ENCODE measurements at places on chromosomes 5 and 9.
A peak's percentile ranks its signal among the peaks of the same experiment; 100 is the strongest.

DNA sequence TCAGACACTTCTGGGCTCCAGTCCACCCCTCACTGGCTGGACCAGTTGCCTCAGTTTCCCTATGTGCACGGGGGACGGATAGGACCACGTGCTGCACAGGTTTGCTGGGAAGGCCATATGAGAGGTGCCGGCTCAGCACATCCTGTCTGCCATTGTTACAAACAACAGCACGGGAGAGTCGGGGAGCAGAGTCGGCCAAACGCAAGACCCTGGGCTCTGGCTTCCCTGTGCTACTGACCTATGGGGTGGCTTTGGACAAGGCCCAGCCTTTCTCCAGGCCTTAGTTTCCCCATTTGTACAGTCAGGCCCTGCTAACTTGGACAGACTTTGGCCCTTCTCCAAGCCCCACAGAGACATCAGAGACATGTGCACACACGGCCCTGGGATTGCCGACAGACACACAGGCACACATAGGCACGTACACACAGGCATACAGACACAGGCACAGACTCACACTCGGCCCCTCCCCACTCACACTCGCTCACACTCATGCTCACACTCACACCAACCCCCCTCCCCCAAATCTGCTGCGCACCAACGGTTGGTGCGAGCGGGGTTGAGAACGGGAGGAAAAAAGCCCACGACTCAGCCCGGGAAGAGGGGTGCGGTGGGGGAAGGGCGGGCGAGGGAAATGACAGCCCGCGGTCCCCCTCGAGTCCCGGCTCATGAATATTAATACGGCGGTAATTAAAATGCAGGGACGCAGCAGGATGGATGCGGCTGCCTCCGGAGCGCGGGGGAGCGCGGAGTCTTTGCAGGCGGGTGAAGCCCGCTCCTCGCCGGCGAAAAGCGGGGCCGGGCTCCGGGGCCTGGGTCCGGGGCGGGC is 133.0 kb downstream of the C9orf50 start:
- DNase-seq, result peak; percentile 75

DNA sequence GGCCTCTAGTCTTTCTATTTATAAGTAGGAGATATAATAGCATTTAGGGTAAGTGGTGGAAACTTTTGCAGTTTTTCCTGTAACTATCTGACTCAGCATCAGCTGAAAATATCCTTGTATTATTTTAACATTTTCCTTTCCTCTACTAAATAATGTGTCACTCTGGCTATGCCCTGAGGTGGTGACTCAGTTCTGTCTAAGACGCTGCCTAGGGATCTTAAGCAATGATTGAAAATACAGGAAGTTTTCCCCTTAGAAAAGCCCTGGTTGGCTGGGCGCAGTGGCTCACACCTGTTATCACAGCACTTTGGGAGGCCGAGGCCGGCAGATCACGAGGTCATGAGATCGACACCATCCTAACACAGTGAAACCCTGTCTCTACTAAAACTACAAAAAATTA is 9.3 kb upstream of the EDIL3 start:
- no peak for DNase-seq

DNA sequence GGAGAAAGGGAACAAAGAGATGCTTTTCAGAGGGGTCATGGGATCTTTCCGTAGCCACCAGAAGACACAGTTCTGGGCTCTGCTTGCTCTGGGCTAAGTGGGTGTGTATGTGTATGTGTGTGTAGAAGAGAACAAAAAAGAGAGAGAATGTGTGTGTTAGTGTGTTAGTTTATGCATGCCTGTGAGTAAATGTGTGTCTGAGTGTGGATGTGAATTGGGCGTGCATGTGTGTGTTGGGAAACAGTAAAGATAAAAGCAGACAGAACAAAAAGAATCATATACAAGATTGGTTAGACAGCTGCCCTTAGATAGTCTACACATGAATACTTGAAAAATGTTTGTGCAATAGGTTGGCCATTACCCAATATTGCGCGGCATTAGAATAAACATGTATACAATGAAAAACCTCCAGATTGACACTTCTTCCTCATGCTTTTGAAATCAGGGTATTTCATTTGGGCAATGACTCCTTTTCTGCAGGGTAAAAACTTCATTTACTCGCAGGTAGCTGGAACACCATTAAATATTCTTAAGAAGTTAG is 36.5 kb upstream of the HSPA9 start:
- no peak for DNase-seq

GRCh38 chr9:113879318-113879717 is 3.2 kb downstream of the ZNF618 start:
- DNase-seq, result no peak

GRCh38 chr5:16690243-16690852 is 73.6 kb upstream of the RETREG1 start:
- DNase-seq, result no peak

GRCh38 chr5:43369651-43370050 is 42.5 kb downstream of the CCL28 start:
- no peak for DNase-seq

DNA sequence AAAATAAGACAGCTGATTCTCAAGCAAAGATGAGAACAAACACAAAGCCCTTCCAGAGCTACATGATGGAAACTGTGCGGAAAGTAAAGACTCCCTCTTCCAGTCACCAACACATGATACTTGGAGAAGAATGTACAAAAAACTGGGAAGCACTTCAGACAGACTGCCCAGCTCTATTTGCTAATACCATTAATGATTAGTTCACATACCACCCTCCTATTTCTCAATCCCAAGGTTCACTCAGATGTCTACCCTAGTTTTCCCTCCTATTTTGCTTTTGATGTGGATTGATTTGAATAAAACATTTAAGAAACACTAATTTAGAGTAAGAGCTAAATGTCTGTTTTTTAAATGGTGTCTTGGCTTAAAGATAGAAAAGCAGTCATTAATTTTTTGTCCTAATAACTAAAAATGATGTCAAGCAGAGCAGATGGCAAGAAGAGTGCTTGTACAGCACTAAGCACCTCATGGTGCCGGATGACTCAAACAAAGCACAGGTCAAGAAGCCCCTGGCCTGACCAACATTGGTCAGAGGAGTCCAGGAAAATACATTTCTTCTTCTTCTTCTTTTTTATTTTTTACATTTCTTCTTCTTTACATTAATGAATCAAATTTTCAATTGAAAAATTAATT is 639.4 kb downstream of the PDE4D start:
- DNase-seq, result no peak

DNA sequence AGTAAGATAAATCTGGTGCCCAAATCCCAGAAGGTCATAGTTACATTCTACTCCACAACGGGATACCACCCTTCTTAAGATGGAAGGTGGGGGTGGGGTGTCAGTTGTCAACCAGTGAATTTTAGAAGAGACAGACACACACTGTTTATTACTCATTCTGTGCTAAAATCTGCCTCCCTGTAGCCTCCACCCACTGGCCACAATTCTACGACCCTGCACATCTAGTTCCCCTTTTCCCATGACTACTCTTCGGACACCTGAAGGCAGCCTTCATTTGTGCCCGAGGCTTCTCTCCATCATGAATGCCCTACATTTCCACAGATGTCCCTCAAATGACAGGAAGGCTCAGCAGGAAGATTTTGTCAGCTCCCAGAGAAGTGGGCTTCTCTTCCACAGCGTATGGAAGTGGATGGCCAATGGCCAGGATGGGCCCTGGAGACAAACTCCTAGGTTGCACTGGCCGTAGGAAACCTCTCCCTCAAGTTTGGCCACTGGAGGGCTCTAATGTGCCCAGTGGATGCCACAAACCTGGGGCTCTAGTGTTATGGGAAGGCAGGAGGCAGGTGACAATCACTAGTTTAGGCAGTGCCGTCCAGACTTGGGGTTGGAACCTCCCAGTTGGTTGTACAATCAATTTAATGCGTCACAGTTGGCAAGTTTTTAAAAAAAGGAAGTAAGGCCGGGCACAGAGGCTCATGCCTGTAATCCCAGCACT is 46.6 kb downstream of the PTPN3 start:
- no peak for DNase-seq

DNA sequence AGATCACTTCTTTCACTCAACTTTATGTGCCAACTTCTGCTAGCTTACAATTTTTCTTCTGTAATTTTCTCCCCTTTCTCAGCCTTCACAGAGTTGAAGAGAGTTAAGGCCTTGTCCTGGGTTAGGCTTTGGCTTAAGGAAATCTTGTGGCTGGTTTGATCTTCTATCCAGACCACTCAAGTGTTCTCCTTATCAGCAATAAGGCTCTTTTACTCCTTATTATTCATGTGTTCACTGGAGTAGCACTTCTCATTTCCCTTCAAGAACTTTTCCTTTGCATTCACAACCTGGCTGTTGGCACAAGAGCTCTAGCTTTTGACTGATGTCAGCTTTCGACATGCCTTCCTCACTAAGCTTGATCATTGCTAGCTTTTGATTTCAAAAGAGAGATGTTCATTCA is 86.9 kb upstream of the ALDH1B1 start:
- DNase-seq, result no peak

DNA sequence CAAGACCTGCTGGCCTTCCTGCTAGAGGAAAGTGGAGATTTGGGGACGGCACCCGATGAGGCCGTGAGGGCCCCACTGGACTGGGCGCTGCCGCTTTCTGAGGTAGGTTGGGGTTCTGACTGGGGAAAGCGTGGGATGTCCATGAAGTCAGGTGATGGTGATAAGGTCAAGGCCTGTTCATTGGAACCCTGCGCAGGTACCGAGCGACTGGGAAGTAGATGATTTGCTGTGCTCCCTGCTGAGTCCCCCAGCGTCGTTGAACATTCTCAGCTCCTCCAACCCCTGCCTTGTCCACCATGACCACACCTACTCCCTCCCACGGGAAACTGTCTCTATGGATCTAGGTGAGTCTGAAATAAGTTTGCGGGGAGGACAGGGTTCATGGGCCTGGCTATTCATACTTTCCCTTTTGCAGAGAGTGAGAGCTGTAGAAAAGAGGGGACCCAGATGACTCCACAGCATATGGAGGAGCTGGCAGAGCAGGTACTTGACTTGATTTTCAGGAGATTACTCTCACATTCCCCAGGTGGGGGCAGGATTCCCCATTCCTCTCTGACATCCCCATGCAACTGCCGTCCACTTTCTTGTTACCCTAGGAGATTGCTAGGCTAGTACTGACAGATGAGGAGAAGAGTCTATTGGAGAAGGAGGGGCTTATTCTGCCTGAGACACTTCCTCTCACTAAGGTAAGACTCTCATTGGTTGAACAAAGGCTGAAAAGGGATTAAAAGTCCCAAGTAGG is 505 bp downstream of the CREB3 start:
- DNase-seq, result peak; percentile 45

GRCh38 chr5:90644132-90644531 is 85.5 kb downstream of the ADGRV1 start:
- DNase-seq, result no peak

GRCh38 chr9:24293386-24293785 is 252.3 kb downstream of the IZUMO3 start:
- no peak for DNase-seq

GRCh38 chr5:53678981-53679660 is 118.7 kb downstream of the NDUFS4 start:
- DNase-seq, result no peak

DNA sequence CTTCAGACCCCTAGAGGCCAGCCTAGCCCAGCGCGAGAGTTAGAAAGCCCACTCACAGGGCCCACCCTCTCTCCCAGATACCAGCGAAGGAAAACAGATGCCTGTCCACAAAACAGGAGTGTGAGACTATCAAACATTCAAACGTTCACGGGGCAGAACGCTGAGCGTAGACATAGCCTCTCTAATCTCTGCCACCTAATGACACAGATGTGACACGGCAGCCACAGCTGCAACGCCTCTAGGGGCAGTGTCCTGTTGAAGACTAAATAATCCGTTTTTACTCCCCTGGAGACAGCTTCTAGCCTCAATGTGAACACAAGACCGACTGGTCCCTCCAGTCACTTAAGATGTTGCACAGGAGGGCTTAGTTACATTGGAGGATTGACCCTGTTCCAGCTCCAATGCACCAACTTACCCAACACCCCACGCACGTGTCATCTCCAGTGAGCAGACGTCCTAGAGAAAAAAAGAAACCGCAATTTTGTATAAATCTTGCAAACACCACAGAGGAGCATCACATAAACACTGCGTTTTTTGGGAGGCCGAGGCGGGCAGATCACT is 14.3 kb downstream of the DIPK1B start:
- DNase-seq, result peak; percentile 66

GRCh38 chr5:95392593-95393182 is 1.5 kb downstream of the FAM81B start:
- DNase-seq, result no peak

DNA sequence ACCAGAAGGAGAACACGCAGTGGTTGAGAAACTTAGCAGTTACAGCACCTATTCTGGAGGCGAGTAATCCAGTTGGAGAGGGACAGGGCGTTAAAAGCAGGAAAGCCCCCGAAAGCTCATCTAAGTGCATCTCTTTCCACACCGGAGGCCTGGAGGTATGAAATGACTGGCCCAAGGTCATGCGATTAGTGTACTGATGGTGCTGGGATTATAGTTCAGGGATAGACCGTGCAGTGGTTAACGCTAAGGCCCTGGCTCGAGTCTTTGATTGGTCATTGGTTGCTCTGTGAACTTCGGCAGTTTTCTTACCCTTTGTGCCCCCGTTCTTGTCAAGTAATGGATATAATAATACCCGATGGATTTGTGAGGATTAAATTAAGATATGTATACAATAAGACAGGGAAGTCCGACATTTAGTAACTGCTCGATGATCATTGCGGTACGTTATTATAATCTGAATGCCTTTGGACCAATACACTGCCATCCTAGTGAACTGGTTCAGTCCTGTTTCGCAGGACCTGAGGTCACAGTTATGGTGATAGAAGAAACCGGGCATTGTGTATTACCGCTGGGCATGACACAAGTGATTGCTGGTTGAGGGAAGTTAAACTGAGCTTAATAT is 960 bp downstream of the CANX start:
- peak; percentile 37 for DNase-seq

DNA sequence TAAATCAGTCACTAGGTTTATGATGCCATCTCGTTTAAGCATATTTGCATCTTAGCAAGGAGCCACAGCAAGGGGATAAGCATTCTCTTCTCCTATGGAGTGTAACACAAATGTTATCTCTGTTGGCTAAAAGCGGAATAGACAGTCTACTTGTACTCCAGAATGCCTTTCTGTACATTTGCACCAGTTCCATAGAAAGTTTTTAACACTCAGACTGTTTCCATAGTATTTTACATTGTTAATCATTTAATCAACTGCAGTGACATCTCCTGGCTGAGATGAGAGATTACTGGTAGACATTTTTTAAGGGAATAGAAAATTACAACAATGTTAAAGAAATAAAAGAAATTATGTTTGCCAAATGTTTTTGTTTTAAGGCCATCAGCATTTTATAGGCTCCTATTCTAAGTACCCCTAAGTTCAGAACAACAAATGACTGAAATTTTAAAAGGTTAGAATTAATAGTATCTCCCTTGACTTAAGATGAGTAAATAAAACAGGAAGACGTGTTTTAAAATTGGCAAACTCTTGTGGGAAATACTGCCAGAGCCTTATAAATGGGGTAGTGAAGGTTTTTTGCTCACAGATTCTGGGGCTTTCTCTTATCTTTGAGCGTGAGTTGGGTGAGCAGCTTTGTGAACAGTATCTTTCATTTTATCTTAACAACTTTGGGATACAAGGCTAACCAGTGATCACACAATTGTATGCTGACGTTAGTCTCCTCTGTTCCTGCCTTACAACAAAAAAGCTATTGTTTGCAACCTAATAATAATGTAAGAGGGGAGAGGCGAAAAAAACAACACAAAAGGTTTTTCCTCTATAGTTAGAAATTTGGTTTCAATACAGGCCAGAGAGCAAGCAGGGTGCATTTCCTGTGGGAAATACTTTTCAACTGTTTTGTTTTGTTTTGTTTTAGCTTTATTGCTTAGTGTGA is 294.3 kb downstream of the FBXL7 start:
- DNase-seq, result no peak

- DNase-seq, result no peak
Observed at GRCh38 chr9:4755026-4755609, 14.1 kb upstream of the AK3 start.

Measured in CD4-positive, alpha-beta T cell treated with Interleukin-17A for 1 hour (primary cell).